Stimulated activated CD8-positive, alpha-beta memory T cell treated with anti-CD3 and anti-CD28 coated beads, Interleukin-4, amount 100 ng/mL, for 4 hours (primary cell): ENCODE measurements at places on chromosomes 3 and 15.

- DNase-seq, result no peak
These were observed 49.2 kb upstream of the CTDSPL start for GRCh38 chr3:37812499-37812896.

- DNase-seq, result peak; percentile 21
These were observed 127.8 kb downstream of the HCN4 start for GRCh38 chr15:73240866-73241499.

DNA sequence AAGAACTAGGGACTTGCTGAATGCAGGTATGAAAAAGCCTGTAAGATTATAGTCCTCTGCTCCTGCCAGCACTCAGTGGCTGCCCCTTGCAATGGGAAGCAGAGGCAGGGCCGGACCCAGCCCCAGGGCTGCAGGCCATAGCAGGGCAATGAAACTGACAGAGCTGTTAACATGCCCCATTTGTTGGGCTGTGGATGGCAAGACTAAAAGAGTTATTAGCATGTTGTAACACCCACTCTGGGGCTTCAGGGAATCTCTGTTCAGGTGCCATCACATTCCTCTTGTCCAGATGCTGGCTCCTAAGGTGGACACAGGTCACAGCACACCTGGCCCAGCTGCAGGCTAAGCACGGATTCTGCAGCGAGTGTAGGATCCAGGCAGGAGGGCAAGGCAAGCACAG lies 7.4 kb upstream of the OR5H2 start:
- DNase-seq, result no peak

DNA sequence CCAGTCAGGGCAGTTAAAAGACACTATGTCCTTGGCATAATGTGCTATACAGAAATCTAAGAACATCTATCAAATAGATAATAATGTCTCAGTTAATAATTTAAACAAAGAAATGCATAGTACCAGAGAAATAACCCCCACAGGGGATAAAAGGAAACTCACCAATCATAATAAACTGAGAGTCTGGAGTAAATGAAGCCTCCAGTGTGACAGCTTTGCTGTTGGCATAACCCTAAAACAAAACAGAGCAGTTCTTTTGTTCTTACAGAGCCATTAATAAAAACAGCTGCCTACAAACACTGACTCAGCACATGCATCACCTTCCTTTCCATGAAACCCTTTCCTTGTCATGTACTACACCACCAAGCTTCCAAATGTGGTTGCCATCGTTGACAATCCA lies 13.5 kb downstream of the PPM1M start:
- no peak for DNase-seq

- no peak for DNase-seq
These were observed 16.3 kb upstream of the RAB7A start for GRCh38 chr3:128709506-128710210.

- no peak for DNase-seq
These were observed 6.6 kb downstream of the CDCP1 start for GRCh38 chr3:45139372-45140140.

GRCh38 chr3:190436331-190436730 lies 13.4 kb downstream of the TMEM207 start:
- DNase-seq, result no peak

- no peak for DNase-seq
These were observed 339 bp downstream of the AMT start for GRCh38 chr3:49421890-49422378.

- no peak for DNase-seq
These were observed 10.2 kb downstream of the RFTN1 start for GRCh38 chr3:16503191-16503776.

DNA sequence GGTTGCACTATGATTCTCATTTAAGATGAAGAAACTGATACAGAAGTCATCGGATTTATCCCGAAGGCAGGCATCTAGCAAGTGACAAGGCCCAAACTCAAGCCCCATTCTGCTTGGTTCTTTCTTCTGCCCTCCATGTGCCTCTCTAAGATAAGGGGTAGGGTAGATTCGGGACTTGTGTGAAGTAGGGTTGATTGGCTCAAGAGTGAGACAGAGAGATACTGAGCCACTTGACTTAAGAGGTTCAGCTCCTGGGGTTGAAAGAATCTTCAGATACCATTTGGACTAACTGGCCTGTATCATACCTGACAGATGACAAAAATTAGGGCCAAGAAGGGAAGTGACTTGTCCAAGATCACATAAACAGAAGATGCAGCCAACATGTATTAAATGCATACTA lies 891 bp downstream of the RFT1 start:
- no peak for DNase-seq

DNA sequence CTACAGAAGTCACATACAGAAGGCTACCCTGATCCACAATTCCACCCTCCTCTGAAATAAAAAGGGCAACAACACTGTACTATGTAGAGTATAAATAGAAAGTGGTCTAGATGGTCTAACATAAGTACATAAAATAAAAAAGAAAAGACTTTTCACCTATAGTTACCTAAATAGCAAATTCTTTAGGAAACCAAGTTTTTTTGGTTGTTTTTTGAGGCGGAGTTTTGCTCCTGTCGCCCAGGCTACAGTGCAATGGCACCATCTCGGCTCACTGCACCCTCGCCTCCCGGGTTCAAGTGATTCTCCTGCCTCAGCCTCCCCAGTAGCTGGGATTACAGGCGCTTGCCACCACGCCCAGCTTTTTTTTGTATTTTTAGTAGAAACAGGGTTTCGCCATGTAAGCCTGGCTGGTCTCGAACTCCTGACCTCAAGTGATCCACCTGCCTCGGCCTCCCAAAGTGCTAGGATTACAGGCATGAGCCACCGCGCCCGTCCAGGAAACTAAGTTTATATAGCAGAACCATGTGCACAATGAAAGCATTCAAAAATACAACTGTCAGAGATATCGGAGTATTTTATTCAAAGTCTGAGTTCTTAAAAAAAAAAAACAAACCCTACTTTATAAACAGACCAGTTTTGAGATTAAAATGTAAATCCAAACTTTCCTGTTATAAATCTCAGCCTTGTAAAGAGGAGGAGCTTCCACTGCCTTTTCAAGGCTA lies 1.7 kb downstream of the SIN3A start:
- no peak for DNase-seq

- DNase-seq, result no peak
These were observed 124.2 kb downstream of the ASB7 start for GRCh38 chr15:100726421-100727190.

DNA sequence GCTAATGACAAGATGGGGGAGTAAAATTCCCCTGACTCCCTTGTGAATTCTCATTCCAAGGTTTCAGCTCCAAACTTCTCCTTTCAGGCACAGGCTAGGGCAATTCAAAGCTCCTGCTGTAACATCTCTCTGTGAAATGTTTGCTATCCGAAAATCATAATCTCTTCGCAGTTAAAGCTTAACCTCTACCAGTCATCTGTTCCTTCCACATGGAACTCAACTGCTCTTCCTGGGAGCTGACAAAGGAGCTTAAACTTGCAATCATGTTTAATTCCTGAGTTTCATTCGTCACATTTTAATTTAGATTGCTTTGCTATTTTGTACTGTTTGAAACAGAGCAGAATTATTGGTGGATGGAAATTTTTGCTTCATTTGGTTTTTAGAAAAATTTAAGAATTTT lies 328.6 kb downstream of the AGBL1 start:
- DNase-seq, result no peak

- no peak for DNase-seq
These were observed 3.7 kb downstream of the KPNA1 start for GRCh38 chr3:122510878-122511535.

- no peak for DNase-seq
These were observed 5.9 kb downstream of the KY start for GRCh38 chr3:134644731-134645514.

- DNase-seq, result no peak
These were observed 86.6 kb downstream of the SNRK start for GRCh38 chr3:43372809-43373559.

- no peak for DNase-seq
These were observed 237.1 kb downstream of the RYR3 start for GRCh38 chr15:33547876-33548275.

- DNase-seq, result no peak
These were observed 31.1 kb downstream of the SLCO3A1 start for GRCh38 chr15:91884606-91885005.

- DNase-seq, result no peak
These were observed 26.6 kb upstream of the TRIM42 start for GRCh38 chr3:140651287-140651686.
